ENCODE measurements at places on chromosomes 6 and 20.

DNA sequence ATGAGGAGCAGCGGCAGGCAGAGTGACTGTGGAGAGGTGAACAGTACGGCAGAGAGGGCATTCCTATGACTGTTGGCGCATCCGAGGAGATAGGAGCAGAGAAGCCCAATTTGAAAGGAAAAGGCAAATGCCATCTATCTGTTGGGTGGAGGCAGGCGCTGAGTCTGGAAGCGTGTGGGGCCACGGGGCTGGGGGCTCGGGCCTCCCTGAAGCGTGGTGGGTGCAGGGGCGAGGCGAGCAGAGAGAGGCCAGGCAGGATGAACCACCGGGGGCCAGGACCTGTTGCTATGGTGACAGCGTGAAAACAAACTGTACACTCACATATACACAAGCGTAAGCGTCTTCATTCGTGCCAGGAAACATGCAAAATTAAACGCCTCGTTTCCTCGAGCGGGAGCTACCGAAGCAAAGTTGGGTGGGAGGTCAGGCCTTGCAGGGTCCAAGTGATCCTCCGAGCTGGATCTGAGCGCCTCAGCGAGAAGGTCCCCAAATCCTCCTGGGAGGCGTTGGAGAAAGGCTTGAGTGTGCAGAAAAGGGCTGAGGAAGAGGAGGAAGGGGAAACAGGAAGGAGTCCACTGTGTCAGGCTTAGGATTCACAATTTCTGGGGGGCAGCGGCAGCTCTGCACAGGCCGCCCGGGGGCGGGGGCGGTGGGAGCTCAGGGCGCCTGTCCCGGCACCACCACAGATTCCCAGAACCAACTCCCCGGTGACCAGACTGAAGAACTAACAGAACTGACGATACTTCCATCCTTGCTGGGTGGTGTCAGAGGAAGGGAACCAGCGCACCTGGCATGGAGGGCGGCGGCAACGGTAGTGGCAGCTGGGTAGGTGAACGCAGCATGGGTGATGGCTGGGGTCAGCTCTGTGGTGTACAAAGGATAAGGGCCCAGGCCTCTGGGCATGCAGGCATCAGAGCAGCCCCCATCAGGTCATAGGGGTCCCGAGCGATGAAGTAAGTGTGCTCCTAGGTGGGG lies 68.2 kb downstream of the KHDC1L start:
- DNase-seq, result no peak

GRCh38 chr20:5767493-5768098 lies 17.4 kb downstream of the SHLD1 start:
- no peak for DNase-seq

DNA sequence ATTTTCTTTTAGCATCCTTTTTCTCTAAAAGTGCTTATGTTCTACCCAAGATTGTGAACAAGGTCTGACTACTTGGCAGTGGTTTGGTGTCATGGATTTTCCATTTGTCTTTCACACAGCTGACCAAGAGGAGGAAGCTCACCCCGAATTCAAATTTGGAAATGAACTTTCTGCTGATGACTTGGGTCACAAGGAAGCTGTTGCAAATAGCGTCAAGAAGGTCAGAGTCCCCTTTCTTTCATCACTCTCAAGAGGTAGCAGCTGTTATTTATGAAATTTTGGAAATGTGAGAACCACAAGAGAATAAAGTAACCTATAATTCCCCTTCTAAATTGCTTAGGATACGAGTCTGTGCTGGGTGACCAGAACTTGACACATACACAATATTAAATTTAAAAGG lies 113.0 kb upstream of the LAMP5 start:
- DNase-seq, result no peak

DNA sequence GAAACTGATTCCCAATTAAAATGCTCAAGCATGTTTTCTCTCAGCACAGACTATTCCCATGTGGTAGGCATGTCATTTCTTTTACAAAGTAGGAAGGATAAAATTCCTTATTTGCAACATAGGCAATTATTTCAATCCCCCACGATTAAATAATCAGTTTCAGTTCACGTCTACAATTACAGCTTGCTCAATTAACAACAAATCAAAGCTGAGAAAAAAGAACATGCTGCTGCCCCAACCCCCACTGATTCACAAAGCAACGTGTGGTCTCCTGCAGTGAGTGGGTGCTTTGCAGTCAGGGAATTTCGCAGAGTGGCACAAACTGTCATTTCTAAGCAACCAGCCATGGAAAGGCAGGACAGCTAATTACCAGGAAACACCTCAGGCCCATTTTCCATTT lies 17.0 kb downstream of the RNASET2 start:
- no peak for DNase-seq

GRCh38 chr20:42100137-42100704 lies 482.0 kb upstream of the CHD6 start:
- DNase-seq, result no peak

DNA sequence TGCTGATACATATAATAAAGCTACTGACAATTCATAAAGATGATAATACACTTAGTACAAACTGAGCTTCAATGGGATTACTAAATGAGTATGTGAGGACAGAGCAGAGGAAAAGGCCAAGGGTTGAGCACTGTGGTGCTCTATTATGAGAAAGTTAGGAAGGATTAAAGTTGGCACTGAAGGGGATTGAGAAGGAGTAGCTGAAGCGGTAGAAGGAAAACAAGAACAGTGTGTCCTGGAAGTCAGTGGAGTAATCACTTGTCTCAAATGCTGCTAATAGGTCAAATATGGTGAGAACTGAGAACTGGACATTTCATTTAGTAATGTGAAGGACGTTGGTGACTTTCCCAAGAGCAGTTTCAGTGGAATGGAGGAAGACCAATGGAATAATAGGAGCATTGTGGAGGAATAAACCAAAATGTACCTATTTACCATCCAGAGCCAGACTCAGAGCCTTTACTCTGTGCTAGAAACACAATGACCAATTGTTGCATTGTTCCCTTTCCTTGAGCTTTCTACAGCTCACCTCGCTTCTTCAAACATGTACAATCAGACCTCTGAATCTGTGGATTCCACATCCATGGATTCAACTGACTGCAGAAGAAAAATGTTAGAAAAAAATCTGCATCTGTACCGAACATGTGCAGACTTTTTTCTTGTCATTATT lies 255.9 kb downstream of the LAMA2 start:
- no peak for DNase-seq

DNA sequence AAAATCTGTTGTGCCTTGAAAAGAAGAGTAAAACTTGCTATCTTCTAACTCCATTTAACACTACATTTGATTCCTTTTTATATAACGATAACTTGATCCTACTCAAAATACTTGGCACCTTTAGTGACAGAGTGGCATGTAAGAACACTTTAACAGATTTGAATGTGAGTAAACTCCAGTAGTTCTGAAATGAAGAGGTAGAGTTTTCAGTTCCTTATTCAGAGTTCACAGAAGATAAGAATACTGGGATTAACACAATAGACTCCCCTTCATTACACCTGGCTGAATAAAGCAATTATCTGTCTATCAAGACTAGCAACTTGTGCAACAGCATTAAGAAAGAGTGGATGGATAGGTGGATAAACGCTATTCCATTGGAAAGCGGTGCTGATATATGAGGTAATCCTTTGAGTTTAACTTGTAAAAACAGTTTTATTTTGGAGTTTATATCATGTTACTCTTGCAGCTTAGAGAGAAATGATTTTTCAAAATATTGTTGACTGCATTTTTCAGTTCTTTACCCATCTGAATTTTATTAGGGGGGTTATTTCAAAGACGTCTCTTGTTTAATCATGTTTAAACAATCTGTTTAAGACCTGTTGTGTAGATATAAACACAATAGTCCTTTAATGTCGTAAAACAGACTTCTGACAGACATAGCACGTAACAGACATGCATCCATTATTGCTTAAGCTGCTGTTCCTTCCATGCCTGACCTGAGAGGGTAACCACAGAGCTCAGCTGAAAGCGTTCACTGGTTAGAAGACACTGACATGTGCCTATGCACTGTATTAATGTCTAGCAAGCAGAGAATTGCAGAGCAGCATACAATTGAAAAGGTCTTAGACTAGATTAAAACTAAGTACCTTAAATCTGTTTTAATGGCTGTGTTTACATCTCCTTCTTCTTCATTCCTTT lies 102.4 kb upstream of the SUPT3H start:
- no peak for DNase-seq

DNA sequence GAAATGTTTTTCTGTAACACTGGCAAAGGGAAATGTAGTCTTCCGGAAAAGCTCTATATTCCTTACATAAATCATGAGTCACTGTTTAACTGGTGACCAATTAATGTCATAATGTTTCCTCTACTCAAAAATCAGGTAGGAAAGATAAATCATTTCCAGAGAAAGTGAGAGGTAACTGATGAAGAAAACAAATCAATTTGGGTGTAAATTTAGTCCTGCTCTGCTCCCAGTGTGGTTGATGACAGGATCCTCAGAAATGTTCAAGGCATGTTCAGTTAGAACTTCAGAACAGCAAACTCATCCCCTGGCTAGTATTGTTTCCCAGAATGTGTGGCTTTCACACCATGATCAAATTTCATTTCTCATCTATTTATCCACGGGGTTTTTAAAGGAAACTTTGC lies 38.8 kb upstream of the SPACA1 start:
- no peak for DNase-seq

- DNase-seq, result peak; percentile 60
These were observed 13.5 kb upstream of the RAB5IF start for GRCh38 chr20:36591854-36592641.

DNA sequence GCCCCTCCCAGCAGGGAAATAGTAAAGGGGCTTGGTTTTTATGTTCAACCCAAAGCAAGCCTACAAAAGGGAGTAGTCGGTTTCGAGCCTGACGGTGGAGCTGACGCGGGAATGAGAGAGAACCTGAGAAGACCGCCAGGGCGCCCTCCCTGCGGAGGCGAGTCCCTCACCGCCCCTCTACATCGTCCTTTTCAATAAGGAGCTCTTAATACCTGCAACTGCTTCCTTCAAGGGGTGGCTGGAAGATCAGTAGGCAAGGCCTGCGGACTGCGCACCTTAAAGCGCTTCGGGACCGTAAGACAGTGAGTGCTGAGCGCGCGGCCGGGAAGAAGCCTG lies 709 bp upstream of the ZNF76 start:
- DNase-seq, result no peak

- no peak for DNase-seq
These were observed 114.4 kb downstream of the SOD2 start for GRCh38 chr6:159578629-159579028.

DNA sequence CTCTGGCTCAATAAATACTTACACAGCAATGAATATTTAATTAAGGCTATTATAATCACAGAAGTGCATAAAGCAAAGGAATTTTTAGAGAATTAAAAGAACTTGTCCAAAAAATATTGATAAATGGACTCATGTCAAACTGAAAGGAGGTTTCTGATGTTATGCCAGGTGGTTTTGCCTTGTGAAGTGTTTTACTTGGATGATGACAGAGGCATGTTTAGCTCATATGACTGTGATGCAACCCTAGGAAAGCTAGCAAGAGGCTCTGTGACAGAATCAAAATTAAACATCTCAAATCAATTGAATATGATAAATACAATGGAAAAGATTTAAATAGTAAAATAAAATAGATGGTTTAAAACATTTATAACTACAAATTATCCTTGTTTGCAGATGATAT lies 137.3 kb downstream of the TMEM200A start:
- DNase-seq, result no peak

DNA sequence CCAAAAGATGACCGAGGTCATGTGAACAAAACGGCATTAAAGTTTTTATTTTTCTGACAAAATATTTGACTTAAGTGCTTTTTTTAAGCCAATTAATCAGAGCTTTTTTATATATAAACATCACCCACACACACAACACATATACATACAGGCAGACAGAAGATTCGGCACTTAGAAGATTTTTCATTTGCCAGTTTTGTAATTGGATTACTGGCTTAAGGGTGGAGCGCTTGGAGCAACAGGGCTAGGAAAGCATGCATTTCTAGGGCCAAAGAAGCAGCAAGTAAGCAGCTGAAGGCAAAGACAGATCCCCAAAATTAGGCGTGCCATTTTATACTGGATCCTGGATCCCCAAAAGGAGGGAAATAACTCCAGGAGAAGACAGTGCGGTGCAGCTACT lies 30.3 kb downstream of the SAMD5 start:
- DNase-seq, result no peak

DNA sequence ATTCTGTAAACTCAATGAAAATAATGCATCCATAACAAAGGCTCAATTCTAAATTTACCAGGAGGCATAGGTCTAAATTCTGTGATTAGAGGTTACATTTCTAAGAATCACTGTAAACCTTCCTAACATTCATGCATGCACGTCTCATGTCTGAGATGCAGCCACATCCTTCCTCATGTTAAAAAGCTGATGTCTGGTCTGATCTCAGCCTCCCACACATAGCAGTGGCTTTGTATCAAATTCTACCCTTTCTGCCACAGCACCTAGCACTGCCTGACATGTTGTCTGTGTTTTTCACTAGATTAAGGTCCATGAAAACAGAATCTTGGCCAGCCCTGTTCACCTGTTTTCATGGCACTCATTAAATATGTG lies 171.1 kb downstream of the WDR27 start:
- peak; percentile 8 for DNase-seq

GRCh38 chr6:98957450-98957849 lies 9.7 kb upstream of the FBXL4 start:
- no peak for DNase-seq

DNA sequence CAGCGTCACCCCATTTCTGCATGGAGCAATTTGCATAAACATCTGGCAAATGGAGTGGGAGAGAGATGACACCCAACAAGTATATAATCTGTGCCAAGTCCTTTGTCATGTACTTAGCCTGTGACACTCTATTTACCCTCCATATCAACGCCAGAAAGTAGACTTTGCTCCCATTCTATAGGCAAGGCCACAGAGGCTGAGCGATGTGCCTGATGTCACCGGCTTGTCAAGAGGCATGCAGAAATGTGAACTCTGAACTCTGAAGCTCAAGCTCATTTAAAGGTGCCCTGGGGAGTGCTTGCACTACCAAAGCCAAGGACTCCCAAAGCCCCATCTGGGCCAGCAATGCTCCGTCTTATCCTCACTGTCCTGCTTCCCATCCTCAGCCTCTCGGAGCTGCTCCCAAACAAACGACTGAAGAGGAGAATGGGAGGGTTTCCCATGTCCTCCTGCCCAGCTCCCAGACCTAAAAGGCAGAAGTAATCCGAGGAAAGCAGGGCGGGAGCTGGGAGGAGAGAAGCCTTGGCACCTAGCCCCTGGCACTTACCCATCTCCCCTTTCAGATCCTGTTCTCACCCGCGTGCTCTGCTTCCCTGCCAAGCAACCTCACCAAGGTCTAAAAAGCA lies 9.2 kb downstream of the CPNE5 start:
- DNase-seq, result no peak

DNA sequence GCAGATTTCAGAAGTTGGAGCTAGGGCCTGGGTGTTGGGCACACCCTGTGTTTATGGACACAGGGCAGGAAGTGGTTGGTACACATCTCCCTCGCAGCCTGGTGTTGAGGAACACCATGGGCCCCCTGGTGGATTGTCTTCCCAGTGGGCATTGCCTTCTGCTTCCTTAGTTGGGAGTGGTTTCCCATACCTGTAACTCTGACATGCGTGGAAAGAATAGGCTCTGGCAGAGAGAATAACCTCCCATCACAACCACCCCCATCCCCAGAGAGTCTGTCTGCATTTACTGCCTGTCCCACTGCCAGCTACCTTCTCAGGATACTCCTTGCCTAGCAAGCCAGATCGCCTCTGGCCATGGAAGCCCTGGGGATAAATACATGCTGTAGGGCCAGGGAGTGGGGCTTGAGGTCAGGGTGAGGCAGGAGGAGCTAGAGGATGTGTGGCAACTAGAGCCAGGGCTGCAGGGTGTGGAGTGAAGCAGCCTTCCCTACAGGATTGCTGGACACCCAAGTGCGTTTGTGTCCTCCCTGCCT lies 14.7 kb downstream of the LRRC73 start:
- DNase-seq, result no peak

- DNase-seq, result no peak
These were observed 521.3 kb upstream of the JARID2 start for GRCh38 chr6:14724549-14724948.

- DNase-seq, result no peak
These were observed 44.8 kb downstream of the AGPAT4 start for GRCh38 chr6:161228921-161229591.
